ENCODE measurements at places on chromosomes 1 and 21.
A peak's percentile ranks its signal among the peaks of the same experiment; 100 is the strongest.

GRCh38 chr1:88104236-88104635, 579.8 kb upstream of the PKN2 start:
- no peak for DNase-seq

DNA sequence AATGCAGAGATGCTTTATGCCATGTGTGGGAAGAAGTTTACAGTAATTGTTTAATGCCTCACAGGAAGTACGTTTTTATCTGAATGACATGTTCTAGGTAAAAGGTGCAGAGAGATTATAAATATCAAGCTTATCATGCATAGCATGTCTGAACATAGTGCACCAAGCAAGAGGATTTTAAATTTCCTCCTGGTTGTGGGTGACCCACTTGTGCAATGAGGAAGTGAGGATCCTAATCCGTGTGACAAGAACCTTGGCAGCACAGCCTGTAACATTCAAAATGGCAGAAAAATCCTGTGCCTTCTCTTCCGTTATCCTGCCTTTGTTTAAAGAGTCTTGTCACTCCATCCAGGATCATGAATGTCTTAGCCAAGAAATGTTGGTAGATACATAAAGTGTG, 75.6 kb downstream of the PLA2G4A start:
- DNase-seq = no peak

DNA sequence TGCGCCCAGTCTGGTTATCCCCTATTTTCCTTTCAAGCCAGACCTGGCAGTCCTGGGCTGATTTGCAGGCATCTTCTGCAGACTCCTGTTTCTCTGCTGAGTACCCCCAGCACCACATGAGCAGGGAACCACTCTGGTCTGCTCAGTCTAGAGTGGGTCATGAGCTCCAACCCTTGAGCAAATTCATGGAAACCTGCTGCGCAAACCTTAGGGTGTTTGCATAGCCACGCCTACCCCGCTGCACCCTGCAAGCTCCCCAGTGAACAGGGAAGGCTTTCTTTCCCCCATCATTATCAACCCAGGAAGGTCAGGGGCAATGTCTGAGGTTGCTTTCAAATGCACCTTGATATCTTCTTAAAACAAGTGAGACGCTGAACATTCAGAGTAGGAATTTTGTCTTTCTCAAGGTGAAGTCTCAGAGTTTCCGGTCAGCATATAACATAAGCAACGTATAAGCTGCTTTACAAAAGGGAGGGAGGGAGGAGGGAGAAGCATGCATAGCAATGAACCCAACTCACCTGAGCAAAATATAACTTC, 11.1 kb upstream of the KCNE1 start:
- DNase-seq = peak; percentile 54

DNA sequence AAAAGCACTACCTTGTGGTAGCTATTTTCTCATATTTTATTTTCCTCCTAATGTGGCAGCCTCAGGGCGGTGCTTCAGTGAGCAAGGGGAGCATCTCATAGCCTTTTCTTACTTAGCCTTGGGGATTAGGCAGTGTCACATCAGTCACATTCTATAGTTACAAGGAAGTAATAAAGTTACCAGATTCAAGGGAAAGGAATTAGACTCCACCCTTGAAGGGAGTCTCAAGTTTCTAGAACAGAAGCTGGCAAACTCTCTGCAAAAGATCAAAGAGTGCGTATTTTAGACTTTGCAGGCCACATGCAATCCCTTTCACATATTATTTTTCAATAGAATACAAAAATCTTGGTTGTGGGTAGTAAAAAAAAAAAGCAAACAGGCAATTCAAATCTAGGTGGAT, 350.4 kb downstream of the AMY1C start:
- DNase-seq = no peak

GRCh38 chr1:18137759-18138345, 30.3 kb downstream of the IGSF21 start:
- no peak for DNase-seq

DNA sequence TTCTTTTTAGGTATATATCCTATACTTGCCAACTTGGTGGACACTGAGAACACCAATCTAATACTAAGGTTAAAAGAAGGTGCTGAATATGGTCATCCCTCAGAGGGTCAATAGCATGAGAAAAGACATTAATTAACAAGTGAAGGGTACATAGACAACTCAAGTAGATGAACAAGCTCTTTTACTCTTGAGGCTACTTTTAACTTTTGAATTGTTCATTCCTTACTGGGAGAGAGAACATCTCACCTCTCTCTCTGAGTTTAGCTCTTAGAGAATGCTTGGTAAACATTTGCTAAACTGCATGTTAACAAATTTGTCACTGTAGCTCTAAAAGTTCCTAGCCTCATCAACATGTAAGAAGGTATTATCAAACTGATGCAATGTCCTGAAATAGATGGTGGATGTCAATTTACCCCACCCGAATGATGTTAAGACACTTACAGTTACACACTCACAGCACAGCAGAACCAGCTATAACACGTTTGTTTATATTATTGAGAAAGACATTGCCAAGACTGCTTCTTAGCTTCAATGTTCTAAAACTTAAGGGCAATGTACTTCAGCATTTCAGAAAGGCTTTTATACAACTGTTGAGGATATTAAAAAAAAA, 35.9 kb downstream of the HEATR1 start:
- DNase-seq = no peak

GRCh38 chr1:73564294-73564693, 633.7 kb downstream of the LRRIQ3 start:
- no peak for DNase-seq

DNA sequence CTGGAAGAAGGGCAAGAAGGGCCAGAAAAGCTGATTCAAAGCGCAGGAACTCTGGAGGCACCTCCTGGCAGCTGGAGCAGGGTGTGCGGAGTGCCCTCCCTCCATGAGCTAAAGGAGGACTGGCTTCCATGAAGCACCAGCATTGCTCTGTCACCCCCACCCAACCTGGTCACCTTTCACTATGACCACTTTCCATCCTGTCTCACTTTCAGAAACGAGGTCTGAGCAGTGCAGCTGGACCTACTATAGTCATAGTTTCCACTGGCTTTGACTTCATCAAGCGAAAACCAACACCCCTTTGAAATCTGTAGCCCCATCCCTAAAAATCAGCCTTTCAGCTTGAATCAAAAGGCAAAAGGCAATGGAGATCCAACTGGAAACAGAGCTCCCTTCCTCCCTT, 84.8 kb upstream of the CACNA1E start:
- DNase-seq = no peak

DNA sequence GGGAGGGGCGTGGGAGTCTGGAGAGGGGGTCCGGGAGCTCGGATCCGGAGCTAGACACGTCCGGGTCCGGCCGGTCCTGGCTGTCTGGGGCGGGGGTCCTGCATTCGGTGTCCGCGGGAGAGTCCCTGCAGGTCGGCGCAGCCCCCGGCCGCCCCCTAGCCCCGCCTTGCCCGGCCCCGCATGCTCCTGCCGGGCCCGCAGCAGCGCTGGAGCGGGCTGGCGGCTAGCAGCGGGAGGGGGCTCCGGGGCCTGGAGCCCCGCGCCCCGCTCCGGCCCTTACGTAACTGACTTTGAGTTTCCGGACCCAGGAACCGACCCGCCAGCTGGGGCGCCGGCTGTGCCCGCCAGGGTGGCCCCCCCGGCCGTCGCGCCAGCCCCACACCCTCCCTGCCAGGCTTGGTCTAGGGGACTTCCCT, 26.9 kb upstream of the EPB41 start:
- peak; percentile 60 for DNase-seq

- no peak for DNase-seq
Observed at GRCh38 chr1:89957107-89957506, 37.8 kb upstream of the ZNF326 start.

DNA sequence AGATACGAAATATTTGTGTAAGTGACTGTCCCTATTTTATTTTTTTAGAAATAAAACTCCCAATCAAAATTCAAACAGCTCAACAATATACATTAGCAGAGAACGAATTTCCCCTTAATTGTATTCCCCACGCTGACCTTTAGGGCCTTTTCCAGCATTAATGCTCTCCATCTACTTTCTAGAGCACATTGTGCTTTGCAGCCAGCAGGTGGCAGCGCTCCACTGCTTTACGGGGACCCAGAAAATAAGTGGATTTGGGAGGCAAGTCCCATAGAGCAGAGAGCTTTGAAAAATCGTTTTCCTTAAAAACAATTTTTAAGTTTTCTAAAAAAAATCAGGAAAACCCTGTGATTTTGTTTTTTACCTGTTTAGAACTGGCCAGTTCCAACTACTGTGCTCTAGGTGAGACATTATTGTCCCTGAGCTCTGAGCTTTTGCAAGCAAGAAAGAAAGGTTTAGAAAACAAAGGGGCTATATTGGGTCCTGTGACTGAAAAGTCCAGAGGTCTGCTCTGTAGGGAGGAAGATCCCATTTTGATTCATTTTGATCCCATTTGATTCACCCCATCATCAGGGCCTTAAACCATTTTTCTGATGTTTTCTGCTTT, 144.4 kb upstream of the ZNF644 start:
- DNase-seq = peak; percentile 74

DNA sequence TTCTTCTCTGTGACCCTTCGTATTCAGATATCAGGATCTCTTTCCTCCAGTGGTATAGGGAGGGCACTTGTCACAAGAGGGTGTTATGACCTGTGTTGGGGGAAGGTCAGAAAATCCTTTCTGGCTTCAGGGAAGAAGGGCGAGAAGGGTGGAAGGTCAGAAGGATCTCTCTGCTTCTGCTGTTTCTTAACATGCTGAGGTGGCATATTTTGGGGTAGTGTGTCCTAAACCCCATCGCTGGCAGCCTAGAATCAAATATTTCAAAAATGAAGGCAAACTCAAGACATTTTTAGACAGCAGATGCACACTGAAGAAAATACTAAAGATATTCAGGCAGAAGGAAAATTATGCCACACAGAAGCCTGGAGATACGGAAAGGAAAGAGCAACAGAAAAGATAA, 207.6 kb downstream of the TM2D1 start:
- no peak for DNase-seq

GRCh38 chr1:27634177-27634984, 604 bp downstream of the FGR start:
- DNase-seq = peak; percentile 36

DNA sequence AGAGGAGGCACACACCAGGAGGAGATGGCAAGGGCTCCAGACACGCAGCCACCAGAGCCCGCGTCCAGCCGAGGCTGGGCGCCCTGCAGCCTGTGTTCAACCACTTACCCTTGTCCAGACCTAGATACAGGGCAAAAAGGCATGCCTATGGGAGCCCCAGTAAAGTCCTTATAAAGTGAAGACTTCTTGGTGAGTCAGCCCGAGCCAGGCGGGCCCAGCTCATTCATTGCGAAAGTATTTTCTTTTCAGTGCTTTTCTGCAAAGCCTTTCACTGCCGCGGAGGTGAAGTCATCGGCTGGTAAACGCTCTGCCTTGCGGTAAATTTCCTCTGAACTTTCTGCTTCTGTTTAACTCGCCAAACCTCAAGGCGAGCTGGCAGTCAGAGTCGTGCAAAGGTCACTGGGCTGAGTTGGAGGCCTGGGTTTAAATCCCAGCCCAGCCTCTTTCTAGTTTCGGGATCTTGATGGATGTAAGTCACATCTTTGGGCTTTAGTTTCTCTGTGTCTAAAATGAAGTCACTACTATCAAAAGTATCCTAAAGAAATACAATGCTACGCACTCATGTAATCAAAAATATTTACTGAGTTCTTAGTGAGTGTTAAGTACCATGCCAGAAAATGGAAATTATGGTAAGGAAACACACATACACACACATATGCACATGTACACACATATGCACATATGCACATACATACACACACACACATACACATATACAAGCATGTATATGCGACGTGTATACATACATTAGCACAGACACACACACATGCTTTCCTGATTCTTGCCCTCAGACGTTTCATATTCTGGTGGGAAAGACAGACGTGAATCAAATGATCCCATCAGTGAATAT, 54.7 kb upstream of the IFFO2 start:
- peak; percentile 95 for DNase-seq

DNA sequence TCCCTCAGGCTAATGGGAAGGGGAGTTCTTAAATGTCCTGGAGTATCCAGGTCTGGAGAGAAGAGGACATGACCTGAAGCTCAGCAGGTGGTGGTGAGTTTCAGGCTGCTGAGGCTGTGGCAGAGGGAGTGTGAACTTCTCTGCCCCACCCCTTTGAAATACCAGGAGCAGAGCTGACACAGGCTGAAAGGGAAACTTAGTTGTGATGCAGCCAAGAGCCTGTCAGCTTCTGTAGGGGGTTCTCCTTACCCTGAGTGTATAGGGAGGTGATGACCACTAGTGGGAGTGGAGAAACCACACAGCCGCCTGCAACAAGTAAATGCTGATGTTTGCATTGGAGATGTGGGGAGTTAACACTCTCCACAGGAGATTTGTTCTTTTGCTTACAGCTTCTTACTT, 152.3 kb downstream of the FCRL5 start:
- DNase-seq = peak; percentile 41

- DNase-seq = peak; percentile 73
Observed at GRCh38 chr1:230824919-230825721, 43.2 kb downstream of the C1orf198 start.

DNA sequence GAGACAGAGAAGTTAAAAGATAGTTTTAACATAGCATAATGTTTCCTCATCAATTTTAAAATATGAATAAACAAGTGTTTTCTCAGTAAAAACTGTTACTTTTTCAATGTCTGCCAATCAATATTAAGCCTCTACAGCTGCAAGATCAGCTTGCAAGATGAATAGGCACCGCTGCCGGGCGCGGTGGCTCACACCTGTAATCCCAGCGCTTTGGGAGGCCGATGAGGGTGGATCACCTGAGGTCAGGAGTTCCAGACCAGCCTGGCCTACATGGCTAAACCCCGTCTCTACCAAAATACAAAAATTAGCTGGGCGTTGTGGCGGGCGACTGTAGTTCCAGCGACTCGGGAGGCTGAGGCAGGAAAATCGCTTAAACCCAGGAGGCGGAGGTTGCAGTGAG, 54.8 kb upstream of the SH3GLB1 start:
- DNase-seq = no peak

- DNase-seq = no peak
Observed at GRCh38 chr1:205481629-205482151, 22.8 kb upstream of the CDK18 start.

DNA sequence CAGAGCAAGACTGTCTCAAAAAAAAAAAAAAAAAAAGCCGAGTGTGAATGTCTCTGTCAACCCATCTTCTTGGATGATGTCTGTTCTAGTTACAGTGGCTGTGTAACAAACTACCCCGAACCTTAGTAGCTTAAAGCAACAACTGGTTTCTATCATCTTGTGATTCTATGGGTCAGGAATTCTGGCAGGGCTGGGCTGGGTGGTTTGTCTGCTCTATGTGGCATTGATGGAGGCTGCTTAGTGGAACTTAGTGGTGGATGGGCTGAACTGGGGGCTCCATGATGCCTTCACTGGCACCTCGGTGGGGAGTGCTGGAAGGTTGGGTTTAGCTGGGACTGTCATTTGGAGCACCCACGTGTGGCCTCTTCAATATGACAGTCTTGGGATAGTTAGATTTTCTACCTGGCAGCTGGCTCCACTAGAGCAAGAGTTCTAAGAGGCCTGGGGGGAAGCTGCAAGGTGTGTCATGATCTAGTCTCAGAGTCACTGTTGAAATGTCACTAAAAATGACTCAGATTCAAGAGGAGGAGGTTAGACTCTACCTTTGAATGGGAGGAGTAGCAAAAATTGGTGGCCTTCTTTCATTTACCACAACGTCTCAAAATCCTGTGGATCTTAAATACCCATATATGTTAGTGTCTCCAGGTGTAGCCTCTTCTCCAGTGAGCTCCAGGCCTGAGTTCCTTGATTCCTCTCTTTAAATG, 18.6 kb downstream of the ACOT11 start:
- no peak for DNase-seq

GRCh38 chr1:56827711-56828110, 8.5 kb upstream of the FYB2 start:
- DNase-seq = no peak

GRCh38 chr1:26373789-26374188, 1.2 kb upstream of the ZNF683 start:
- no peak for DNase-seq
